NCI-H774 (cell line): ENCODE measurements at places on chromosomes 16 and 17.
A peak's percentile ranks its signal among the peaks of the same experiment; 100 is the strongest.

GRCh38 chr17:1197379-1197778, 17.6 kb upstream of the ABR start:
- no peak for DNase-seq

DNA sequence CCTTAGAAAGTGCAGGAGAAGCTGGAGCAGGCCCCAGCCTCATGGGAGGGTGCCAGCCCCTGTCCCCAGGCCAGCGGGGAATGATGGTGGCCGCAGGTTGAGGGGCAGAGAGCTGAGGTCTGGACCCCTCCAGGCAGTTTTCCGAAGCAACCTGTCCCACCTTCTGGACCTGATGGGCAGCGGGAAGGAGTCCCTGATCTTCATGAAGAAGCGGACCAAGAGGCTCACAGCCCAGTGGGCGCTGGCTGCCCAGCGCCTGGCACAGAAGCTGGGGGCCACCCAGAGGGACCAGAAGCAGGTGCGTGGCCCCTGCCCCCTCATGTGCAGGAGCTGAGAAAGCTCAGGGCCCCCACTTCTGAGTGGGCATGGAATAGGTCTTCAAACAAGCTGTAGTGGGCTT, 36.8 kb downstream of the MGAT5B start:
- DNase-seq: no peak

GRCh38 chr16:29675811-29676643, 3.0 kb upstream of the QPRT start:
- no peak for DNase-seq

DNA sequence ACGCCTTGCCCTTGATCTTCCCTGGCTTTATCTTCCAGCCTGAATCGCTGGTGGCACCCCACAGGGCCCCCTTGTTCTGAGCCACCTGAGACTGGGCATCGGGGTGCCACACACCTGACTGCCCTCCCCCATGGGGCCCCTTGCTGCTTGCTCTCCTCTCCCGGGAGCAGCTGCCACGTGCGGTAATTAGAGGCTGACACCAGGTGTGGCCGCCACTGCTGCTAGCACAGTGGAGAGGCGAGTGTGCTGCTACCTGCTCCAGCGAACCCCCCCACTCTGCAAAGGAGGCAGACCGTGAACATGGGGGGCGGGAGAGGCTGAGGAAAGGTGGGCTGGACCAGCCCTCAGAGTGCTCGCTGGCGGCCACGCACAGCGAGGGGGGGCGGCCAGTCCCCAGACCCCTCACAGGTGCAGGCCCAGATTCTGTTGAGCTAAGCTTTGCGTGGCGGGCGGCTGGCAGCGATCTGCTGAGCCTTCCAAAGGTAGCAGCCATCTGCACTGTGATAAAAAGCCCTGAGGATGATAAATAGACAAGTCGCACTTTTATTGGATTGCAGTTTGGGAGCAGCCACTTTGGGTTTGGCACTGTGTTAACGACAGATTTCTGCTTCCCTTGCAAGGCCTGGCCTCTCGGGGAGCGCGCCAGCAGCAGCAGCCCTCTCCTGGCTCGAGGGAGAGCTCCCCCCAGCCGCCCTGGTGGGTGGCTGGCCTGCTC, 167.9 kb upstream of the GSE1 start:
- peak; percentile 66 for DNase-seq

GRCh38 chr16:27481282-27481934, 68.3 kb downstream of the GTF3C1 start:
- no peak for DNase-seq

- DNase-seq: no peak
Observed at GRCh38 chr16:47213761-47214440, 70.2 kb upstream of the NETO2 start.

DNA sequence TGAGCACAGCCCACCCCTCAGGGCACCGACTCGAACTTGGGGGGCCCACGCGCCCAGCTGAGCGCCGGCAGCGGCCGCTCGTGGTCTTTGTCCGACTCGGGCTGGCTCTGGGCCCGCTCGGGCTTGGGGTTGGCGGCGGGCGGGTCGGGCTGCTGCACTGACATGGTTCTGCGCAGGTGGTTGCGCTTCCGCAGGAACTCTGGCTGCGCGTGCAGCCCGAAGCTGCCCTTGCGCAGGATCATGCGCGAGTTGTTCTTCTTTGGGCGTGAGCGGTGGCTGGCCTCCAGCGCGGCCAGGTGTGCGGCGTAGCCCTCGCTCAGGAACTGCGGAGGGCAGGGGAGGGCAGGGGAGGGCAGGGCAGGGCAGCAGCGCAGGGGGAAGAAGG, 11.1 kb downstream of the PIMREG start:
- no peak for DNase-seq

- no peak for DNase-seq
Observed at GRCh38 chr16:17769065-17769464, 298.3 kb upstream of the XYLT1 start.
